Neural progenitor cell (in vitro differentiated cells): ENCODE measurements at places on chromosomes 12 and 14. TPM values are rescaled to one million over a fixed set of nuclear protein-coding genes. Genes with fewer than 3 reads are reported as not detected.

DNA sequence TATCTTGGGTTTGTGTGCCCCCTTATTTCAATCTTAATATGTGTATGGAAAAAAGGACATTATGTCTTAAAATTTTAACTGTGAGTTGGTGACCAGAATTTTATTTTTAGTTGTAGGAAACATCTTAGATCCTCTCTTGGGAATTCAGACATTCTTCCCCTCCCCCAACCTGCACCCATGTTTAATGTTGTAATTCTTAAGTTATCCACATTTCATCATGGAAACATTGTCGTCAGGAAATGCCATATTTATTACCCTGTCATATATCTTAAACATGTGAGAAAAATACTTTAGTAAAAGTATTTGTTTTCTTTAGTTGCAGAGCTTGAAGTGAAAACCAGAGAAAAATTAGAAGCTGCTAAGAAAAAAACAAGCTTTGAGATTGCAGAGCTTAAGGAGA lies 30.3 kb downstream of the YEATS4 start:
- H3K27me3 ChIP-seq = no peaks in the 10 kb centered on the region
- DNase-seq = no peak
- no peaks in the 10 kb centered on the region for H3K4me1 ChIP-seq
- H3K36me3 ChIP-seq = peaks cover 6% of the 10 kb centered on the region

DNA sequence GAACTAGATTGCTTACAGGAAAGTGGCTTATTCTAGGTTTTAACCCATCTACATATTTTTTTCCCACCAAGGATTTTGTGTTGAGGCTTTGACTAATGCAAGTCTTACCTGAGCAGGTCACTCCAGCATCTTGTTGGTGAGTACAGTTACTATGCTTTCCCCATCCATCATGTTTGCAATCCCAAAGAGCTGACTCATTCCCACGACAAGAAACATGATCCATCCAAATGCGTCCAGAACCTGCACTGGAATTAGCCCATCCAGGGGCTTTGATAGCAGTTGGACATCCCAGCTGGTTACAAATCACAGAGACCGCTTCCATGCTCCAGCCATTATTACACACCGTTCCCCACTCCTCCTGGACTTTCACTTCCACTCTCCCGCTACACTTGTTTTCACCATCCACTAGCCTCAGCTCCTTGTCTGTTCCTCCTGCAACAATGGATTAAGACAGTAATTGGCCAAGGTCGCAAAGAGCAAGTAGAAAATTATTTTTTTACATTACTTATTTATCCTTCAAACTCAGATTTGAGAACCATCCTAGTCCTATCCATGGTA lies 2.5 kb downstream of the CD163 start:
- H3K4me1 ChIP-seq = peaks cover 2% of the 10 kb centered on the region
- H3K4me3 ChIP-seq = no peak overlapping the region

GRCh38 chr12:92221656-92222315 lies 76.1 kb upstream of the BTG1 start:
- no peaks in the 10 kb centered on the region for H3K27me3 ChIP-seq
- no peak for DNase-seq
- peaks cover 4% of the 10 kb centered on the region for H3K4me1 ChIP-seq

GNB3 gene
- 2.7 and 7.6 TPM in 2 replicates for total RNA-seq
